ENCODE measurements at places on chromosomes 7 and 10.

- DNase-seq: no peak
Observed at GRCh38 chr7:132519936-132520335, 56.3 kb downstream of the PLXNA4 start.

- peak; percentile 92 for DNase-seq
Observed at GRCh38 chr7:151341357-151342101, at the start of gene NUB1. NUB1 (plus strand) TSS chr7:151341812; CDS start chr7:151345350, 3,538 bp downstream.

DNA sequence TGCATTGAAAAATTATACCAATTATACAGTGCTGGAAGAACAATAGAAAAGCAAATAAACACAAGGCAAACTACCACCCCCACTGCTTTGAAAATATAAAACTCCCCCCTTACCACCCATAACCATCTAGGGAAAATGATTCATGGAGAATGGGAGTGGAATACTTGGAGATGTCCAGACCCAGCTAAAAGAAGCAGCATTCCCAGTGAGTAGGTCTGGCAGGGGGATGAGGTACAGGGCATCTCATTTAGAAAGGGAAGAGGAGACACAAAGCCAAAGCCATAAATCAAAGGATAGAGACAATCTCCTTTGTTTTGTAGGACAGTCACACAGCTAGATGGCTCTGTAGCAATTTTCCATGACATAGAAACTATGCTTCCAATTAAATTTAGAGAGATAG lies 36.0 kb upstream of the DGKI start:
- DNase-seq: no peak

GRCh38 chr7:138902161-138902560 lies 79.0 kb downstream of the KIAA1549 start:
- DNase-seq: no peak
